ENCODE measurements at places on chromosomes 12 and 14.

DNA sequence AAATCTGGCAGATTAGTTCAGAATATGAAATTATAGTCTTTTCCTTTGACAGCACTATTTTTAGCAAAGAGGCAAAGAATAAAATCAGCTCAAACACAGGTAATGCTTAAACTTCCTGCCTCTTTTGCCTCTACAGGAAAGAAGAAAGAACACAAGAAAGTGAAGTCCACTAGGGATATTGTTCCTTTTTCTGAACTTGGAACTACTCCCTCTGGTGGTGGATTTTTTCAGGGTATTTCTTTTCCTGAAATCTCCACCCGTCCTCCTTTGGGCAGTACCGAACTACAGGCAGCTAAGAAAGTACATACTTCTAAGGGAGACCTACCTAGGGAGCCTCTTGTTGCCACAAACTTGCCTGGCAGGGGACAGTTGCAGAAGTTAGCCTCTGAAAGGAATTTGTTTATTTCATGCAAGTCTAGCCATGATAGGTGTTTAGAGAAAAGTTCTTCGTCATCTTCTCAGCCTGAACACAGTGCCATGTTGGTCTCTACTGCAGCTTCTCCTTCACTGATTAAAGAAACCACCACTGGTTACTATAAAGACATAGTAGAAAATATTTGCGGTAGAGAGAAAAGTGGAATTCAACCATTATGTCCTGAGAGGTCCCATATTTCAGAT lies 17.4 kb downstream of the TMPO start:
- no peak for DNase-seq

- DNase-seq = no peak
Measured at GRCh38 chr14:76682367-76682766, 78.9 kb upstream of the VASH1 start.

DNA sequence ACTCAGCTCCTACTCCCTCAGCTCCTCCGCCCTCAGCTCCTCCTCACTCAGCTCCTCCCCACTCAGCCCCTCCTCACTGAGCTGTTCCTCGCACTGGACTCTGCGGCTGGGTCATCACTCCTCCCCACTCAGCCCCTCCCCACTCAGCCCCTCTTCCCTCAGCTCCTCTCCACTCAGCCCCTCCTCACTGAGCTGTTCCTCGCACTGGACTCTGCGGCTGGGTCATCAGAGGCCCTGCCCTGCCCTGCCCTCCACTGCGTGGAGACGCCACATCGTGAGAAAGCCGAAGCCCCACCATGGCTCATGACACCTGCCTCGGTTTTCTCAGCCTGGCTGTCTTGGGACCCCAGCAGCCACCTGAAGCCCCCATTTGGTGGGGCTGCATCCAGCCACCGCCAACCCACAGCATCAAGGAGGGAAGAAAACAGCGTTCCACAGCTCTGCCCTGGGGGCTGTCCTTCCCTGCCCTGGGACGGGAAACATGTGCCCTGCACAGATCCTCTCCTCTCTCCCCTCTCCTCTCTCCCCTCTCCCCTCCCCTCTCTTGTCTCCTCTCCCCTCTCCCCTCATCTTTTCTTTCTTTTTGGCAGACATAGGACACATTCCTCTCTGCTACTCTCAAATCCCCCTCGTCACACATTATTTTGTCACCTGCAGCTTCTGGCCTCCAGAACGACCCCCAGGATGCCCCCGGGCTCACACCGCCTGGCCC lies 17.7 kb downstream of the NOC4L start:
- DNase-seq = no peak

DNA sequence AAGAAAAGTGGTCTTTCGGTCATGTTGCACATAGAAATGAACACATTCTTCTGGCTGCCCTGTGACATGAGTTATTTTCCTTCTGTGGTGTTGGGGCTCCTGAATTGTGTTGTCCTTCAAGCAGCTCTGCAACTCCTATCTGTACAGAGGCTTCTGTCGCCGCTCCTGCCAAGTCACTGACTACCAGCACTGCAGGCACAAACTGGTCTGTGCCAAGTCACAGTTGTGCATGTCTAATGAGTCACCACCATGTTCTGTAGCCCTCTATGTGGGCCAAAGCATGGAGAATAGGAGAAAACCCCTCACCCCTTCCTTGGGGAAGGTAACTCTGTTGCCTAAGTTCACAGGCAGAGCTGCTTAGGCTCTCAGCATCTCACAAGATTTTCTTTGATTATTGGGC lies 283.3 kb downstream of the RPL10L start:
- no peak for DNase-seq

- no peak for DNase-seq
Measured at GRCh38 chr12:81809829-81810595, 50.9 kb upstream of the PPFIA2 start.

- no peak for DNase-seq
Measured at GRCh38 chr14:99350751-99351150, 78.8 kb upstream of the BCL11B start.

DNA sequence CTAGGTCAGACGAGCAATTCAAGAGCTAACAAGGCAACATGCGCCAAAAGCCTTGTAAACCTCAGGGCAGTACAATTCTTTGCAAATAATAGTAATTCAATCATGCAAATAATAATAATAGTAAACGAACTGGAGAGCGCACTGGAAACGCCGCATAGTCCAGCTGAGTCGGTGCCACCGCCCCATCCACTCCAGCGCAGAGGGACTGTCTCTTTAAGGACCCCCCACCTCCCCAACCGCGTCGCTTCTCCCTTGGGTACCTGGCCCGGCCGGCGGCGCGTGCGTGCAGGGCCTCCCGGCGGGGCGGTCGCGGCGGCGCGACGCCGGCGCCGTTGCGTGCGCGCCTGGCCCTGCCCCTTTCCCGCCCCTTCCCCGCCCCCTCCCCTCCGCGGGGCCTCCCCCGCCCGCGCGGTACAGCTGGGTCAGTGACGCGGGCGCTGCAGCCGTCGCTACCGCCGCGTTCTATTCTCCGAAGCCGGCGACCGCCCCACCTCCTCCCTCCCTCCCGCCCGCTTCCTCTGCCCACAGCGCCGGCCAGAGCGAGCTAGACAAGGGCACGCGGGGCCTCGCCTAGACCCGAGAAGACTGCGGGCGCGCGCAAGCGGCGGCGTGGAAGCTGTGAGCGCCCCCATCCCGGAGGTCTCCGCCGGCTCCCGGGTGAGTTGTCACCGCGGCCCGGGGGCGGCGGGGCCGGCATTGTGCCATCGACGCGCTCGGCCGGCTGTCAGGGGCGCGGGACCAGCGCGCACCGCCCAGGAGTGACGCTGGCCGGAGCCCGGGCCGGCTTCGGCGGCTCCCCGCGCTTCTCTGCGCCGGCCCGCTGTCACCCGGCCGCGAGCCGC lies at the start of gene SUSD6:
TSS of gene SUSD6 (plus strand) at position 425 of the 842 bp plus-strand sequence. CDS start 46,997 bp downstream, outside the sequence.
- DNase-seq = peak; percentile 85

DNA sequence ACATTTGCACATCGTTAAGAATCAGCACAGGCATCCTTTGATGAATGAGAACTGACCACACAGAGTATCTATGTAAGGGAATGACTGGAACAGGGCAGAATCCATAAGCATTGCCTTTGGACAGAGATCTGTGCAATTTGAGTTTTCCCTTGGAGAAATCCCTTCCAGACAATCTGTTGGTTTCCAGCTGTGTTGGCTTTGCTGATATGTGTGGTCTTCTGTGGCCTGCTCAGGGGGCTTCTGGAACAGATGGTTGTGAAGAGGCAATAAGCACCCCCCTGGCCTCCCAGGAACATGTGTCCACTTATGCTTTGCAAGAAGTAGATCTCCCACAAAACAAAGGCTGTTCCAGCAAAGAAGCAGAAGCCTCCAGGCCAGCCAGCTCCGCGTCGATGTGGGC lies 111.4 kb upstream of the TMEM132C start:
- no peak for DNase-seq

DNA sequence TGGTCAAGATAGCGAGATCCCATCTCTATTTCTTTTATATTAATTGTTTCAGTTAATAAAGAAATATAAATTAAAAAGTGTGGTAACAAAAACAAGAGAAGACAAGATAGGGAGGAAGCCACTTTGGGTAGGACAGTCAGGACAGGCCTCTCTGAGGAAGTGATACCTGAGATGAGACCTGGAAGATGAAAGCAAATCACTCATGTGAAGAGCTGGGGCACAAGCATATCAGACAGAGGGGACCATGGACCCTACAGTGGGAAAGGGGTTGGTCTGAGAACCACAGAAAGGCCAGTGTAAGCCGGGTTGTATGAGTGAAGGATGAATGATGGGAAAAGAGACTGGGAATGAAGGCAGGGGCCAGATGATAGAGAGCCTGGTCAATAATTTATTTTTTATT lies 1.8 kb upstream of the MED6 start:
- DNase-seq = no peak

DNA sequence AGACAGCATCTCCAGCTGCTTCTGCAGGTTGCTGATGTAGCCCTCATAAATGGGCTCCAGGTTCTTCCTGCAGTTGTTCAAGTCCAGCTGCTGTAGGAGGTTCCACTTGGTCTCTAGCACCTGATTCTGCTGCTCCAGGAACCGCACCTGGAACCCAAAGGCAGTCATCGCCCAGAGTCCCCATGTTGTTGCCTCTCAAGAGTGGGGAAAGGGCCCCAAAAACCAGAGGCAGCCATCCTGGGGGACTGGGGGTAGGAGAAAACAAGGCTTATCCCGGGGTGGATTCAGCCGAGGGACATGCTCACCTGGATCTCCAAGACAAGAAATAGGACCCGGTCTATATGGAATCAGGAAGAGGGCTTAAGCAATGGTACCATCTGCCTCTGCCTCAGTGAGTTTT lies 2.3 kb downstream of the KRT72 start:
- no peak for DNase-seq

GRCh38 chr12:27207615-27208413 lies 36.3 kb upstream of the STK38L start:
- DNase-seq = peak; percentile 32

- no peak for DNase-seq
Measured at GRCh38 chr12:129848876-129849275, 54.9 kb downstream of the TMEM132D start.

GRCh38 chr12:99453836-99454538 lies 193.6 kb upstream of the GARIN6 start:
- DNase-seq = no peak

- no peak for DNase-seq
Measured at GRCh38 chr14:98210045-98210672, 1061.8 kb downstream of the BCL11B start.

DNA sequence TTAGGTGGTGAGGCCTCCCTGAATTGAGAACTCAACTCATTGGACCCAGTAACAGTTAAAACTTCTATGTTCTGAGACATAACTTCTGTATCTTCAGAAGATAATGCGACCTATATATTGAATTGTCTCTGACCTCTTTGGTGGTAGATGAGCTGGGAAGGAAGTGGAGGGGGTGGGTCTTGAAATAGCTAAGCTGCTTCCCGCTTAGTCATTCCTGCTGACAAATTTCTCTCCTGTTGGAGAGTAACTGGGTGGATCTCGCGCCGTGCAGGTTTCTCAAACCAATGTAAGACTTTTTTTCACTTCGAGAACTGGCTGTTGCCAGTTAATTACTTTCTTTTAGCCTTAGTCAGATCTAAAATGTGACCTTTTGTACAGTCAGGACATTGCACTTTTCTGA lies 100.8 kb downstream of the PPHLN1 start:
- DNase-seq = peak; percentile 10

DNA sequence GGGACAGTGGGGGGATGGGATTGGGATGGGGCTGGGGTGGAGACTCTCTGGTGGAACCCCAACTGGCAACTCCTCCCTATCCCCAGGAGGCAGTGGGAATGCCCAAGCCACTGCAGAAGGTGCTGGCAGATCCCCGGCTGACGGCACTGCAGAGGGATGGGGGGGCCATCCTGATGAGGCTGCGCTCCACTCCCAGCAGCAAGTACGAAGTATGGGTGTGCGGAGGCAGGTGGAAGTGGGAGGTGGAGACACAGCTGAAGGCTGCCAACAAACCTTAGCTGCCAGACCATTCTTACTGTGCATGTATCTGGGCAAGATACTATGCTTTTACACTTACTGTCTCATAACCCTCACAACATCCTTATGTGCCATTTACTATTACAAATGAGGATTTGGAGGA lies 8.2 kb downstream of the ARHGEF40 start:
- no peak for DNase-seq

- DNase-seq = no peak
Measured at GRCh38 chr14:61179061-61179690, 102.0 kb downstream of the TMEM30B start.

DNA sequence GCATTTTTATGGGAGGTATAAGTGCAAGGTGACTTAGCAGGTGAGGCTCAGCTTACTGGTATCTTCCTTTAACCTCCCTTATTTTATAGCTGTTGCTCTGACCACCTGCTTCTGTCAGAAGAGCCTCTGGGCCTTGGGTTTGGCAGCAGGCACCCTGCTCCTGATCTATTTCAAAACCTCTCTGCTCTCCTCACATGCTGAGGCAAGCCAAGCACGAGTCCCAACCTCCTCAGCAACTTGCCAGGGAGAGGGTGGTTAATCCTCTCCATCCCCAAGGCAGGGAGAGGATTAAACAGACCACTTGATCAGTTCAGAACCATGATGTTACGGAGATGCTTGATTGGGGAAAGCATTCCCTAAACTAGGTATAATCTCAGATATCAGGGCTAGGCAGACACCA lies 5.4 kb downstream of the PLEKHH1 start:
- no peak for DNase-seq

- DNase-seq = no peak
Measured at GRCh38 chr14:39430762-39431415, 1.3 kb downstream of the FBXO33 start.

DNA sequence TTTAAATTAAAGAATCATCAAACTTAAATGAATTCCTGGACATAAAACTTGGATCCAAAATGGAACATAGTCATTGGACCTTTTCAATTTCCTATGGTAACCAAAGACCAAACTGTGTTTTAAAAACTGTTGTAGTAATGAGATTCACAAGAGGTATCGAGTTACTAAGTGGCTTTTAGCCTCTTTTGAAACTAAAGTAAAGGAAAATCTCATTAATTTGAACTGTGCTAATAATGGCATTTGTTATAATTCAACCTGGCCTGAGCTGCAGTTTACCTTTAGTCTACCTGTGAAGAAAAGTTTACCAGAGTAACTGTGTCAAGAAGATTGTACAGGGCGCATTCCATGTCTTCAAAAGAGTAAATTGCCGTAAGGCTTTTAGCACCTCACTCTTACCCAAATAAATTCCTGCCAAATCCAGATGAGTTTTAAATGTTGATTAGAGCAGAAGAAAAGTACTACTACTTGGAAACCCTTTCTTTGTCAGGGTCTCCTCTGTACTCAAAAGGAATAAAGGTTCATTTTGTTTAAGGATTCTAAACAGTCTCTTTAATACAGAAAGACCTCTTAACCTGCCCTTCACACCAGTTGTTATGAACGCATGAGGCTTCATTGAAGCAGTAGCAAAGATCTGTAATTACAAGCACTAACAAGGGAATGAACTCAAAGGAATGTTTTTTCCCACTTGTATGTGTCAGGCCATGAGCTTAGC lies 17.1 kb upstream of the MED13L start:
- DNase-seq = no peak

DNA sequence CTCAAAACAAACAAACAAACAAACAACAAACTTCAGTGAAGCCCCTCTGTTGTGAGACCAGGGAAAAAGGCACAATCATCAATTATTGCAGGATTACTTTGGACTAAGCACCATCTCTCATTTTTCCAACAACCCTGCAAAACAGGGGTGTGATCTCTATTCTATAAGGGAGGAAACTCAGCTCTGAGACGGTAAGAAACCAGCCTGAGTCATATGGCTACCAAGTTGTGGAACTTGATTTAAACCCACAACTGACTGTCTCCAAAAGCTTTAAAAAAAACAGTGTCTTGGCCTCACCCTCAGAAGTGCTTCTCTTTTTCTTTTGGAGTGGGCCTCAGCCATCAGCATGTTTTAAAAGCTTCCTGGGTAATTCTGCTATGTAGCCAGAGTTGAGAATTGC lies 49.8 kb downstream of the RIN3 start:
- no peak for DNase-seq

- DNase-seq = no peak
Measured at GRCh38 chr12:104994336-104994735, 8.2 kb downstream of the NOPCHAP1 start.
